ENCODE measurements at places on chromosomes 6 and 20.

DNA sequence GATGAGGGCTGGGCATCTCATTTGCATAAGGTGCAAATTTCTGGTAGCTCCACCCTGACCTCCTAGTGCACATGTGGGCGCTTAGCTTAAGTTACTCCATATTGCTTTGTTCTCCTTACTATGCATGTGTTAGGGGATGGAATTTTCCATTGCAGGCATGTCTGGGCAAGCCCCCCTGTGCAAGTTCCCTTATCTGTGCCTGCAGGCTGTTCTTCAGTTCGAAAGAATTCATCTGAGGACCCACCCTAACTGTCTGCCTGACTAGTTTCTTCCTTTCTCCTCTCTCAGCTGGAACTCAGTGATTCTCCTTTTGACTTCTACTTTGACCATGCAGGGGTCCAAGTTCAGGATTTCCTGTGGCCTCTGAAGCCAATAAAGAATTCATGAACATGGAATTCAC, 30.2 kb downstream of the CCDC170 start:
- DNase-seq: no peak

DNA sequence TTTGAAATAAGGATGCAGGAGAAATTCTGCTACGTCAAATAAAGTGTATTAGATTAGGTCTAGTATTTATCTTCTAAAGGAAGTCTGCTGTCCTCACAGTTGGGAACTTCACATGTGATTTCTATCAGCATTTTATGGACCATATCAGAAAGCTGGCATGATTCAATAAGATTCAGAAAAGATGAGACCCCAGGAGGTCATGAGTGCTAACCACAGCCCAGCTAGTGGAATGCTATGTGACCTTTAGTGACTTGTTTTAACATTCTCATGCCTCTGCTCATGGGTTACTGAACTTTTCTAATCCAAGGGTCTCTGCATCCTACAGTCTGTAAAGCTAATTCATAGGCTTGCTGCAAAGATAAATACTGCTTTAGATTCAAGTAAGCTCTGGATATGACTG, 150.1 kb downstream of the GMPR start:
- DNase-seq: no peak

- no peak for DNase-seq
Observed at GRCh38 chr20:43737925-43738324, 11.1 kb upstream of the GTSF1L start.

GRCh38 chr20:38610521-38610920, 8.9 kb downstream of the ARHGAP40 start:
- no peak for DNase-seq
